ENCODE measurements at places on chromosomes 3 and 15.

GRCh38 chr3:41569632-41570305, 370.5 kb downstream of the CTNNB1 start:
- no peak for DNase-seq

GRCh38 chr3:11254876-11255275, 17.3 kb upstream of the ATG7 start:
- no peak for DNase-seq

DNA sequence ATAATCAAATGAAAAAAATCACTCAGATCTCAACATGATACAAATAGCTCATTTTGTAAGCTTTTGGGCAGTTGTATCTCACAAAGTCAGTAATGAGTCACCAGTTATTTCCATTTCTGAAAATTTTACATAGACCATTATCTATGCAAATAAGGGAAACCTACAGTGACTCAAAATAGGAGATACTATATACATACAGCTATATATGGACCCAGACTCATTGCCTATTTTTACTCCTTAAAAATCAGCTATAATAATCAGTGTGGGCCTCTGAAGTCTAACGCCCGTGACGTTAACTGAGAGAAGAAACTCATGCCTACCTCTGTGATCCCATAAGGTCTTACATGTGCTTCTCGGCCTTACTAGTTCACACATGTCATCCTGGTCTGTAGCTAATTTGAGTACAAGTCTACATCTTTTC, 31.6 kb downstream of the LRIG1 start:
- DNase-seq: no peak

GRCh38 chr3:195010551-195011100, 260.3 kb downstream of the XXYLT1 start:
- no peak for DNase-seq

DNA sequence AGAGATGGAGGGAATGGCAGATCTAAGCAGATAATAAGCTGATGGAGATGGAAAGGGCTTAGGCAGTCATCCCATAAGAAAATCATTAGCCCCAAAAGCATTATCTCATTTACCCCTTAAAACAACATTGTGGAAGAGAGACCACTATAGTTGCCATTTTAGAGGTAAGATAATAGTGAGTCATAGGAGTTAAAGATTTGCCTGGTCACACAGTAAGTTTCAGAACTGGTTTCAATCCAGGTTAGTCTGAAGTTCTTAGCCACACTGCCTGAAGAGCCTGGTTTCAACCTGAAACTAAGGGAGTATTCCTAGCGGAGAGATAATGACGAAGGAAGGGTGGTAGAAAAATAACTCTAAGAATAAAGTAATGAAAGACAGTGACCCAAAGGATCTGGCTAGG, 13.0 kb upstream of the UBR1 start:
- DNase-seq: no peak

GRCh38 chr15:38050529-38051448, 116.3 kb downstream of the TMCO5A start:
- no peak for DNase-seq

GRCh38 chr3:123584988-123585937, at the start of gene HACD2:
Gene HACD2 (minus strand): TSS chr3:123585053. CDS start chr3:123585027, 26 bp downstream.
- DNase-seq: peak; percentile 92

DNA sequence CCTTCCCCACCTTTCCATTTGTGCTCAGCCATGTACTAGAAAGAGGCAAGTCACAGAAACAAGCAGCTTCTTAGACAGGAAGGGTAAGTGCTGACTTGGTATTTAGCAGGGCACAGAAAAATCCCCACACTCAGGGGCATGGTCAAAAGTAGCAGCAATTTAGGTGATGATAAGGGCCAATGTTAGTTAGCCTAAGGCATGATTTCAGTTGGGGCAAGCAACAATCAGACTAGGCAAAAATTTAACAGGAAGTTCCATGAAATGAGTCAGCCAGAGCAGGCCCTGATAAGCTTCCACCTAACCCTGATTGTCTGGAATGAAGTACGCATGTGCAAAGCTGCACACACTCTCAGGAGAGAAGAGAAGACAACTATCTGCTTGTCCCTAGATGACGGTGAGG, 423.4 kb upstream of the UBE2E2 start:
- DNase-seq: no peak

- no peak for DNase-seq
Observed at GRCh38 chr15:61130950-61131942, 97.9 kb downstream of the RORA start.

DNA sequence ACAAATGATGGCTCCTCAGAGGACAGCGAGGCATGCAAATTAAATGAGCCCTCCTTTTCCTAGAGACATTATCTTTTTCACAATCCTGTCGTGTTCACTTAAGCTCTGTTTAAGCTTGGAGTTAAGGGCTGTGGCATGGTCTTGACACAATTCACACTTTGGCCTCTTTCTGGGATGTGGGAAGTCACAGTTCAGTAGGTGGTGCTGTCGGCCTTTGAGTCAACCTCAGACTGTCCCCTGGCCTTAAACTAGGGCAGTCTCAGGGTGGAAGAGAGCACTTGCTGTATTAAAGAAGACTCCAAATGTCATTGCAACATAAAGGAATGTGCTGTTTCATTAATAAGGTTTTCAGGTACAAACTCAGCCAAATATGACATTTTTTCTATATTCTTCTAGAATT, 351.0 kb downstream of the MCTP2 start:
- peak; percentile 62 for DNase-seq

- no peak for DNase-seq
Observed at GRCh38 chr3:113279686-113280085, 68.3 kb downstream of the BOC start.

DNA sequence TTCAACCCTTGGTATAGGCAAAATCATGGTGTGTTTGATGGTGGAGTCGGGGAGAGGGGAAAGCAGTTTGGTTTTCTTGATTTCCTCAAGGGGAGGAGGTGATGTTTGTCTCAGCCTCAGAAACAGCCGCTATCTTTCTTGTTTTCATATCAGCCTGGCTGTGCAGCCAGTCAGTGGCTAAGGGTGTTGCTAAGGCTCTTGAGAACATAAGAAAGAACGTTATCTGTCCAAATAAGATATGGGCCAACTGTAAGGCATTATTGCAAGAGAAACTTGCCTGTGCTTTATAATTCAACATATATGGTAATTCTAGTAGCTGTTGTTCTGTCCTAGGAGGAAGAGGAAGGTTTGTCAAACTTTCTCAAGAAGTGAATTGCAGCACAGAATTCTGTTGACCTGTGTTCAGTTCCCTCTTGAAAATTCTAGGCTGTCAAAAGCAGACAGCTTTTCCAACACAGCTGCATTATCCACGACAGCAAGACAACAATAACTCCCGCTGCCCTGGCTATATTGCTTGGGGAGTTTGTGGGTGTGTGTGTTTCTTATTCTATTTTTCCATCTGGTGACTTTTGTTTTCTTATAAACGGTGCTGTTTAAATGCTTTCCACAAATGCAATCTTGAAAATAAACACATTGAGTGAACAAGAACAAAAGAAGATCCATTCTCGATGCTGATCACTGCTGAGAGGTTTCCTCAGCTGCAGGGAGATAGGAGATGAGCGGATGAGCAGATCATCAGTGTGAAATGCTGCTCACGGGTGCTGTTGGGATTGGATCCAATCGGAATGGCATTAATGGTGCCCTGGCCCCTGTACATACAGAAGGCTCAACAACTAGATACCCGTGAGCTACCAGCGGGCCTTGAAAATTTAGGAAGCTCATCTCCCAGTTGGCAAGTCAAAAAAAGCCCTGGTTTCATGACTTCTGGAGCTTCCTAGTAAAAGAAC, 90.8 kb upstream of the TNFAIP8L3 start:
- no peak for DNase-seq

GRCh38 chr3:109804697-109805096, 467.4 kb upstream of the DPPA4 start:
- DNase-seq: no peak

DNA sequence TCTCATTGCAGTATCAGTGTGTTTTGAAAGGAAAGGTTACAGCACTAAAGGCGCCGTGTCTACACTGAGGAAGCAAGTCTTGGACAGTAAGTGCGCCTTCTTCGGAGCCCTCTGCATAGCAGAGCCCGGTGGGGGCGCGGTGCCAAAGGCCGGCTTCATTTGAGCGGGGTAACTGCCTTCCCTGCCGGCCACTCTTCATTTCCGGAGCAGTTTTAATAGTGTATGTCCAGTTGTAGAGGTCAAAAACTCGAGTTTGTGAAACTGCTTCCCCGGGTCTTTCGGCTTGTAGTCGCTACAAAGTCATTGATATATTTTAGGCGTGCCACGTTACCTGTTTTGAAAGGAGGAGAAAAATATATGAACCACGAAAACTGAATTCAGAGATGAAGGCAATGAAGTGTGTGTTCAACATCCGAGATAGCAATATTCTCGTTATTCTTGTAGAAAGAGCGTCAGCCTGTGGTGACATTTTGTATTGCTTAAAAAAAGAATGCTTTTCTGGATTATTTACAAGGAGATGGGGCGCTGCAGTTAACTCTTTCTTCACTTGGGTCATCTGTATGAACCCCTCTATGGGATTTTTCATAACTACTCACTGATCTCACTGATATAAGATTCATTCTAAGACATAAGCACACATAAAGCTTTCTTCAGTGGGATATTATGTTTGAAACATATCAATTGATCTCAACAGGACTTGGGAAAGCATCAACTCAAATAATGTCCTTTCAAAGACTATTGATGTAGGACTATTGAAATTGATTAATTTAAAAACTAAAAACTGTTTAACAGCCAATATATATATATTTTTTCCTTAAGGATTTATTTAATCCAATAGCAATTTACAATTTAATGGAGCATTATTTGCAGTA, 3.0 kb downstream of the ALCAM start:
- DNase-seq: peak; percentile 27

- DNase-seq: no peak
Observed at GRCh38 chr3:71447803-71448202, 135.7 kb downstream of the FOXP1 start.
